ENCODE measurements at places on chromosomes 5 and 9.
A peak's percentile ranks its signal among the peaks of the same experiment; 100 is the strongest.

DNA sequence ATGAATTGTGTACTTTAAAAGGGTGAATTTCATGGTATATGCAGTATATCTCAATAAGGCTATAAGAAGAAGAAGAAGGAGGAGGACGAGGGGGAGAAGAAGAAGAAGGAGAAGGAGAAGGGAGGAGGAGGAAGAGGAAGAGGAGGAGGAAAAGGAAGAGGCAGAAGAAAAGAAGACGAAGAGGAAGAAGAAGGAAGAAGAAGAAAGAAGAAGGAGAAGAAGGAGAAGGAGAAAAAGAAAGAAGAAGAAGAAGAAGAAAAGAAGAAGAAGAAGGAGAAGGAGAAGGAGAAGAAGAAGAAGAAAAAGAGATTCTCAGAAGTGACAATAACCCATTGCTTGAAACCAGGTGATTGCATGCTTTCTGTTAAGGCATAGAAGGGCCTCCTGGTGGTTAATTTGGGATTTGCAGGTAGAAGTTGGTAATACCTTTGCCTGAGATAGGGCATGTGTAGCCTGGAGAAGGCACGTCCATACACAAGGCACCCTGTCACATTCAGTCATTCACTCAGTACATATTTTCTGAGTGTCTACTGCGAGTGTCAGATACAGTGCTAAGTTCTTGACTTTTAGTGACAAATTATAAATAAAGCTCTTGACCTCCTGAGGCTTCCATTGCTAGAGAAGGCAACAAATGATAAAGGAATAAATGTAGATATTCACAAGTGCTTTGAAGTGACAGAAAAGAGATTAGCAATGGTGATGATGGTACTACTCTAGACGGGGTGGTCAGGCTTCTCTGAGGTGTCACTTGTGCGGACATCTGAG, 231.3 kb downstream of the NPR3 start:
- H3K36me3 ChIP-seq, result no peaks in the 10 kb centered on the region

DNA sequence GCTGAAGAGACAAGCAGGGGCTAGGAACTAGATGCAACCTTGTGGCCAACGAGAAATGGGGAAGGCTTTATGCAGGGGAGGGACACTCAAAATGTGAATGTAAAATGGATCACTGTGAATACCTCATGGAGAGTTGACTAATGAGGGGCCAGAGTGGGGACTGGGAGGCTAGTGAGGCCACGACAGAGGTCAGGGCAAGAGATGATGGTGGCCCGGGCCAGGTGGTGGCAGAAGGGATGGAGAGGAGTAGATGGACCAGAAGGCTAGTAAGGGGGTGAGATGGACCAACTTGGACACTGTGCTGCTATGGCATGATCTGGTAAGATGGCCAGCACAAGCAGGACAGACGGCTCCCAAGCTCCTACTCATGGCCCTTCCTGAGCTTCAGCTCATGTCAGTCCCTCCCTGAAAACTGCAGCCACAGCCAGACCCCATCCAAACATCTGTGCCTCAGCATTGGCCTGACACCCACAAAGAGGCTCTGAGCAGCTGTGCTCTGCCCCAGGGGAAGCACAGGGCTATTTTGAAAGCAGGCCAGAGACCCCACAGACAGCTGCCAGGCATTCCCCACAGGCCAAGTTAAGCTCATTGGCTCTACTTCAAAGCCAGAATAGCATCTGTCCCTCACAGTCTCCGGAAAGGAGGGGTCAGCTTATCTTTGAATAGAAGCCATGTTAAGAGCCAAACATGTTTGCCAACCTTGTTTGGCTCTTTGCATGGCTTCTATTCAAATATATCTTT, 22.1 kb downstream of the P4HA2 start:
- H3K4me1 ChIP-seq, result peaks cover 18% of the 10 kb centered on the region
- H3K27me3 ChIP-seq, result no peaks in the 10 kb centered on the region
- H3K27ac ChIP-seq, result no peak overlapping the region
- DNase-seq, result no peak
- H3K4me3 ChIP-seq, result no peak overlapping the region

GRCh38 chr5:90184764-90185163, 224.8 kb downstream of the CETN3 start:
- no peaks in the 10 kb centered on the region for H3K36me3 ChIP-seq
- no peaks in the 10 kb centered on the region for H3K27me3 ChIP-seq
- no peak overlapping the region for H3K27ac ChIP-seq
- no peak for DNase-seq

DNA sequence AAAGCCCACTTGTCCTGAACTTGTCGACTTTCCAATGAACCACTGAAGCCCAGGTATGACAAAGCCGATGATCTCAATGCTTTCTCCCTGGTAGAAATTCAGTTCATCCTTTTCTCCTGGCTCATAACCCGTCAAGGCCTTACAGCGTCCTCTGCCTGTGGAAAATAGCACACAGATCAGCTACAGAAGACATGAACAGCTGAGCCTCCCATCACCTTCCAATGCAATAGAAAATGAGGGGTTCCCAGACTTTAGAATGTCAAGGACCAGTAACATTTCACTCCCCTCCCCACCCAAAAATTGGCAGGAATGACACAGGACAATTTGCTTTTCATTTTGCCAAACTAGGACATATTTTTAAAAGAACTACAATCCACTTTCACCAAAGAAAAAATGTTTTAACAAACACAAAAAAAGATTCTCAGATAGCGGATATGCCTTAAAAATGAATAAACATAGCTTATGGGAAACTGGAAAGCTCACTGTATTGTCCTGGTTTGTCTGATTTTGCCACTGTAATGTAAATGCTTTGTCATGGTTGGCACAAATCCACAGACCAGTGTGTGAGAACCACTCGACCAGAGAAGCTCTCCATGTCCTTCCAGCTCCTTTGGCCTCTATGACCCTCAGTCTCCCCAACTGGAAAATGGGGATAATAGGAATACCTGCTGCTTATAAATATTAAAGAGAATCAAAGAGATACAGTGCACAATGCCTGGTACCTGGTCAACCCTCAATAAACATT, 24.4 kb downstream of the SH3TC2 start:
- no peak for DNase-seq
- H3K4me3 ChIP-seq, result no peak overlapping the region
- no peak overlapping the region for H3K27ac ChIP-seq
- H3K27me3 ChIP-seq, result peaks cover 34% of the 10 kb centered on the region
- peaks cover 3% of the 10 kb centered on the region for H3K4me1 ChIP-seq

DNA sequence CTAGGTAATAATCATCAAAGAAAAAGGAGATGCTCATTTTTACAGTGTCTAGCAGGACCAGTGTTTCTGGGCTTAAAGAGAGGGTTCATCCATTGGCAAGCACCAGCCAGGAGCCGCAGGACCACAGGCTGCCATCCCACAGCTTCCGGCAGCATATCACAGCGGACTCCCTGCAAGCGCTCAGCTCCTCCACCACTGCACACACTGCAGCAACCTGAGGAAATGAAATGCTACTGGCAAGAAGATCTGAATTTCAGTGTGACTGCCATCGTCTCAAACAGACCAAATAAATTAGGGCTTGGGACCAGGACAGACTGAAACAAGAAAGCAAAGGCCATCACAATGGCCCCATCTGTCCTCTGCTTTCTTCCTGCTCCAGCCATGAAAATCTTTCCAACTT, 114.2 kb downstream of the TTC39B start:
- no peak overlapping the region for H3K4me3 ChIP-seq
- peaks cover 4% of the 10 kb centered on the region for H3K4me1 ChIP-seq
- H3K27me3 ChIP-seq, result no peaks in the 10 kb centered on the region
- H3K27ac ChIP-seq, result no peak overlapping the region
- no peak for DNase-seq

GRCh38 chr5:21680641-21681040, 1172.5 kb downstream of the CDH12 start:
- H3K27ac ChIP-seq, result no peak overlapping the region
- no peaks in the 10 kb centered on the region for H3K36me3 ChIP-seq
- H3K27me3 ChIP-seq, result no peaks in the 10 kb centered on the region
- DNase-seq, result no peak

DNA sequence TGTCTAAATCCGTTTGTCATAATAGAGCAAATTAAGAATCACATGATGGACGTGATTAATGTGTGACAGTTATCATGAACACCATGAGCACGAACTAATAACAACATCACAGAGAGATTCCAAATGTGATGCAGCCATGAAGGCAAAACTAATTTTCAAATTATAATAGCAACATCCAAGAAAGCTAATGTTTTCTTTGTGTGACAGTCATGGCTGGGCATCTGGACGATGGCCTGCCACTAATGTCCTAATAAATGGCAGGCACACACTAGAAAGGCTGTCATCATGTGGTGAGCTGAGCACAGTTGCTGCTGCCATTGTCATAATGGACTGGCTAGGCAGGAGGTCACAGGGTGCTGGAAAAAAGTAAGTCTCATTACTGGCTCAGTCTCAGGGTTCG, 280.0 kb upstream of the EFNA5 start:
- no peak overlapping the region for H3K4me3 ChIP-seq
- DNase-seq, result no peak
- no peak overlapping the region for H3K27ac ChIP-seq
- H3K36me3 ChIP-seq, result no peaks in the 10 kb centered on the region
- no peaks in the 10 kb centered on the region for H3K27me3 ChIP-seq

DNA sequence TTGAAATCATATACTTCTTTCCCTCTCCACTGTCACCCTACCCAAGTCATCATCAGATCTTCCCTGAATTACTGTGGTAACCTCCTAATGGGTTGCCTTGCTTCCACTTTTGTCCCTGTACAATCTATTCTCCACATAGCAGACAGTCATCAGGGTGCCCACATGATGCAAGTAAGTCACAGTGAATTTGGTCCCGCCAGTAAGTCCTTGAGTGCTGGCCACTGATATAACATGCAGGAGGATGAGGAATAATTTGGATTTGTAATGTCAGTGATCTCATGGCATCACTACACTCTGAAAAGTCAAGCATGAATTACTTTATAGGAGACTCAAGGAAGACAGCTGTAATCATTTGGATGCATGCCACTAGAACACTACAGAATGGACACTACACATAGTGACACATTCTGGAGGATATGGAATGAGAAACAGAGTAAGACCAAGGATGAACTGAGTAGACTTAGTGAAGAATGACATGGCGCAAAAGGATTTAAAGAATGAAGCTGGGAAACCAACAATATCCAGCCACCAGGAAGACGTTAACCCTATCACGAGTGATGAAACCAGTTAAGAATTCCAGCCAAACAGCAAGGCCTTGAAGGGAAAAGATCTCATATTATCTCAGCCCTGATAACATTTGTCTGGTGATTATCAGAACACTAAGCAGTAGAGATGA, 28.6 kb downstream of the MARCHF3 start:
- H3K27me3 ChIP-seq, result no peaks in the 10 kb centered on the region
- H3K36me3 ChIP-seq, result peaks cover 1% of the 10 kb centered on the region
- no peak overlapping the region for H3K4me3 ChIP-seq
- H3K4me1 ChIP-seq, result peaks cover 20% of the 10 kb centered on the region
- no peak for DNase-seq
- H3K27ac ChIP-seq, result no peak overlapping the region

- H3K4me3 ChIP-seq, result peak overlapping the region; percentile 96
- no peaks in the 10 kb centered on the region for H3K27me3 ChIP-seq
- H3K4me1 ChIP-seq, result peaks cover 42% of the 10 kb centered on the region
- H3K36me3 ChIP-seq, result peaks cover 13% of the 10 kb centered on the region
Observed at GRCh38 chr9:92294297-92294676, 790 bp upstream of the IARS1 start.

- peaks cover 24% of the 10 kb centered on the region for H3K4me1 ChIP-seq
- no peak overlapping the region for H3K27ac ChIP-seq
- H3K4me3 ChIP-seq, result no peak overlapping the region
- no peaks in the 10 kb centered on the region for H3K27me3 ChIP-seq
- no peak for DNase-seq
Observed at GRCh38 chr5:93407454-93407853, 173.6 kb downstream of the NR2F1-AS1 start.

GRCh38 chr5:10503997-10504793, 59.7 kb upstream of the ANKRD33B start:
- H3K27ac ChIP-seq, result no peak overlapping the region
- no peak for DNase-seq
- H3K4me1 ChIP-seq, result peaks cover 7% of the 10 kb centered on the region
- H3K36me3 ChIP-seq, result no peaks in the 10 kb centered on the region
- H3K27me3 ChIP-seq, result peaks cover 2% of the 10 kb centered on the region
- no peak overlapping the region for H3K4me3 ChIP-seq

GRCh38 chr9:69485466-69485865, 160.5 kb downstream of the ENTREP1 start:
- H3K27me3 ChIP-seq, result no peaks in the 10 kb centered on the region
- H3K4me1 ChIP-seq, result no peaks in the 10 kb centered on the region
- no peak overlapping the region for H3K4me3 ChIP-seq
- no peak overlapping the region for H3K27ac ChIP-seq

GRCh38 chr5:16414861-16415260, 50.7 kb downstream of the ZNF622 start:
- H3K4me1 ChIP-seq, result peaks cover 4% of the 10 kb centered on the region
- no peaks in the 10 kb centered on the region for H3K36me3 ChIP-seq
- DNase-seq, result no peak
- H3K27me3 ChIP-seq, result peaks cover 4% of the 10 kb centered on the region

GRCh38 chr5:103657301-103657700, 94.7 kb upstream of the NUDT12 start:
- no peak overlapping the region for H3K4me3 ChIP-seq
- no peak for DNase-seq
- H3K27ac ChIP-seq, result no peak overlapping the region

DNA sequence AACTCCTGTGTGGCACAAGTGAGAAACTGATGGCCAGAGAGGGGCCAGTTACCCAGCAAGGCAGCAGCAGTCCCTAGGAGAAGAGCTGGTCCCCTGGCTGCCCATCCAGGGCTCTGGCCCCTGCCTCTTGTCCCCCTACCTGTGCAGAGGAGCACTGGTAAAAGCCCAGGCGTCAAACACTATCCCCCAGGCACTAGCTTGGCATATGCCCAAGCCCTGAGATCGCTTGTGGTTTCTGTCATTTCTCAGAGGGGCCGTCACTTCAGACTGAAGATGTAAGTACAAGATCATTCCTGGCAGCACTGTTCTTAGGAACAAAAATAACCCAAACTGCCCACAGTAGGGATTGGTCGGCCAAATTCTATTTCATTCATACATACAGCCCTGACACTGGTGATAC, 53.9 kb downstream of the COL15A1 start:
- peaks cover 22% of the 10 kb centered on the region for H3K27me3 ChIP-seq
- H3K36me3 ChIP-seq, result no peaks in the 10 kb centered on the region
- H3K4me3 ChIP-seq, result no peak overlapping the region
- peaks cover 7% of the 10 kb centered on the region for H3K4me1 ChIP-seq
- no peak overlapping the region for H3K27ac ChIP-seq

GRCh38 chr9:125142560-125143376, 560 bp downstream of the SCAI start:
- H3K36me3 ChIP-seq, result peaks cover 5% of the 10 kb centered on the region
- no peaks in the 10 kb centered on the region for H3K27me3 ChIP-seq
- DNase-seq, result peak; percentile 62
- H3K4me1 ChIP-seq, result peaks cover 7% of the 10 kb centered on the region
- peak overlapping the region; percentile 96 for H3K27ac ChIP-seq

DNA sequence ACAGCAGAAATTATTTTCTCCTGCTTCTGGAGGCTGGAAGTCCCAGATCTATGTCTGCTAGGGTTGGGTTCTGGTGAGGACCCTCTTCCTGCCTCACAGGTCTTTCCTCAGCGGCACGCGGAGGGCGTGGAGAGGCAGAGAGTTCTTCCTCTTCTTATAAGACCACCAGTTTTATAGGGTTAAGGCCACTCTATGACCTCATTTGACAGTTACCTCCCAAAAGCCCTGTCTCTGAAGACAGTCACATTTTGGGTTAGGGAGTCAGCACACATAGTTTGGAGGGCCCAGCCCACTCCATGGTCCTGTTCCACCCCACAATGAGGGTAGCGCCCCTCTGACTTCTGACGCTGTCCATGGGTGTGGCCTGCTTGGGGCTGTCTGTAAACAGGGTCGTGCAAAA, 46.7 kb downstream of the TRIP13 start:
- no peak overlapping the region for H3K27ac ChIP-seq
- no peak overlapping the region for H3K4me3 ChIP-seq
- no peak for DNase-seq
- no peaks in the 10 kb centered on the region for H3K36me3 ChIP-seq
- no peaks in the 10 kb centered on the region for H3K4me1 ChIP-seq

All from progenitor cell of endocrine pancreas (in vitro differentiated cells).